ENCODE measurements at places on chromosomes 13 and 19. TPM values are rescaled to one million over a fixed set of nuclear protein-coding genes. Genes with fewer than 3 reads are reported as not detected.

SPTBN4 gene
- not detected for total RNA-seq

CYP2A6 gene
- not detected for total RNA-seq

ZNF763 gene
- 0.48 TPM for total RNA-seq

OR7A5 gene
- total RNA-seq, result not detected

POU2F2 gene
- 3.2 TPM for total RNA-seq

SBK3 gene
- total RNA-seq, result 0.62 TPM

FAAP24 gene
- total RNA-seq, result 5.5 TPM

MYO16 gene
- 0.07 TPM for total RNA-seq

CDK8 gene
- total RNA-seq, result 13.3 TPM

VAV1 gene
- total RNA-seq, result not detected

TRIP10 gene
- 69.3 TPM for total RNA-seq

VSIG10L gene
- 0.62 TPM for total RNA-seq

ZNF792 gene
- total RNA-seq, result 19.6 TPM

PLVAP gene
- 11.1 TPM for total RNA-seq

DACT3 gene
- total RNA-seq, result 0.22 TPM

KLK10 gene
- total RNA-seq, result not detected

S1PR4 gene
- total RNA-seq, result 1.7 TPM

ZNF439 gene
- total RNA-seq, result not detected

PRTN3 gene
- not detected for total RNA-seq

SCGB2B2 gene
- total RNA-seq, result 0.49 TPM

REX1BD gene
- 64.4 TPM for total RNA-seq

MTIF3 gene
- total RNA-seq, result 23.5 TPM

ERICH6B gene
- not detected for total RNA-seq

ZGLP1 gene
- 5.3 TPM for total RNA-seq

LRRC63 gene
- not detected for total RNA-seq

APBA3 gene
- total RNA-seq, result 24.3 TPM

FAM83E gene
- total RNA-seq, result 3.5 TPM

Data from endothelial cell of umbilical vein (primary cell).